ENCODE measurements at places on chromosomes 3 and 15. TPM values are rescaled to one million over a fixed set of nuclear protein-coding genes. Genes with fewer than 3 reads are reported as not detected.

TRIM42 gene
- not detected for polyA plus RNA-seq

GRCh38 chr3:113676261-113676660 is 20.2 kb downstream of the USF3 start:
- DNase-seq, result no peak
- no peak overlapping the region for H3K4me3 ChIP-seq
- H3K4me1 ChIP-seq, result peaks cover 12% of the 10 kb centered on the region

DNA sequence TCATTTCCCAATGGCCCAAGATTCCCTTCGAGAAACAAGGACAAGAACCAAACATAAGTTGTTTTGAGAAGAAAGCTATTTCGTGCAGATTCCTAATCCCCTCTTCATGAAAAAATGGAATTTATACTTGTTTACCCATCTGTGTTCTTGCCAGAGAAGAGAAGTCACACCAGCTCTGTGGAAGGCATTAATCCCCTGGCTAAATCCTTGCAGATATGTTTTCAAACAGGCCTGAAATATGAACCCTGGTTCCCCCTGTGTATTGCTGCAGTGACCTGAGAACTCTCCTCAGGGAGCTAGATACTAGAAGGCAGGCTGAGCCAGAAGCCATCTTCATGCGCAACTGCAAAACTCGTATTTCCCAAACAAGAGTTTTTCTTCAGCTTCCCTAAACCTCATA is 337.7 kb downstream of the NEK10 start:
- H3K36me3 ChIP-seq, result no peaks in the 10 kb centered on the region
- DNase-seq, result no peak
- no peak overlapping the region for H3K4me3 ChIP-seq
- H3K27ac ChIP-seq, result no peak overlapping the region
- no peaks in the 10 kb centered on the region for H3K4me1 ChIP-seq
- no peaks in the 10 kb centered on the region for H3K27me3 ChIP-seq

DNA sequence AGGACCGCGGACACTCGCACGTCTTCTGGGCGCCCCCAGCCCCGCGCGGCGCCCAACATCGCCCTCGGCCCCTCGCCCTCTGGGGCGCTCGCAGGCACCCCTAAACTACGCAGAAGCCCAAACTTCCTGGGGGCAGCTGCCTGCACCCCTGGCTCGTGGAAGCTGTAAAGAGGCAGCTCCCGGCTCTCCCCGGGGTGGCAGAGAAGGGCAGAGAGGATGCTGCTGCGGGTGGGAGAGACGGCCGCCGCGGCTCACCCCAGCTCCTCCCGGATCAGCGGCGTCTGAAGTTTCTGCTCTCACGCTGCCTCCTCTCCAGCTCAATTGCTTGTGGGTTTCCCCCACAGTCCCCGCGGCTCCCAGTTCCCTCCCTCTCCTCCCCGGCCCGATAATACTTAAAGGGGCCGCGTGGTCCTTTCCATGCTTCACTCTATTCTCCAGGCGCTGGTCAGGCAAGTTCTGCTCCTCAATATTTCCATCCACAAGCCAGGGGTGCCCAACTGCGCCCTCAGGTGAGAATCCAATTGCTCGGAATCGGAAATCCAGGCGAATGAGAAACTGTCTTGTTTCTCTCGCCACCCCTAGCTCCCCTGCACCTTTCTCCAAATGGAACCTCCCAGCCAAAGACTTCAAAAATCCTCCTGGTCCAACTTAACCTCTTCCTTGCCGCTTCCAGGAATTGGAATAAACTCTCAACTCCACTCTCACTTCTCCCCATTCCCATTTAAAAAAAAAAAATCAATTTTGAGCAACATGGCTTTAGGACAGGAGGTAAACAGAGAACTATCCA is 748.5 kb downstream of the ROBO1 start:
- no peaks in the 10 kb centered on the region for H3K27me3 ChIP-seq
- no peaks in the 10 kb centered on the region for H3K36me3 ChIP-seq
- H3K4me1 ChIP-seq, result peaks cover 25% of the 10 kb centered on the region
- peak overlapping the region; percentile 93 for H3K27ac ChIP-seq
- H3K4me3 ChIP-seq, result peak overlapping the region; percentile 93
- DNase-seq, result peak; percentile 93

DNA sequence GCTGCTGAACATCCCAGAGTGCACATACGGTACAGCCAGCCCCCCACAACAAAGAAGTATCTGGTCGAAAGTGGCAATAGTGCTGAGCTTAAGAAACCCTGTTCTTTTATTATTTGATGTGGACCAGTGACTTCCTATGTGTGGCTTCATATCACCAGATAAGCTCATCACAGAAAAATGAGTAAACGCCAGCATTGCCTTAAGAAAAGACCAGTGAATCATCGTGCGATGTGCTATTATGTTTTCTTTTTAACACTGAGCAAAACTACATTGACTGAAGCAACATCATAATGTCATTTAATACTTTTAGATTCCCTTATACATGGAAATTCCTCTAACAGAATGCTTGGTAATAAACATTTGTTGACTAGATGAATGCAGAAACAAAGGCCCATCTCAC is 45.2 kb upstream of the ARRDC4 start:
- no peaks in the 10 kb centered on the region for H3K27me3 ChIP-seq
- no peak for DNase-seq
- H3K36me3 ChIP-seq, result no peaks in the 10 kb centered on the region
- H3K4me1 ChIP-seq, result no peaks in the 10 kb centered on the region
- H3K4me3 ChIP-seq, result no peak overlapping the region
- no peak overlapping the region for H3K27ac ChIP-seq

ALDH1L1 gene
- 0.89 TPM for polyA plus RNA-seq

PARP3 gene
- 0.35 TPM for polyA plus RNA-seq

ARHGAP31 gene
- 0.61 TPM for polyA plus RNA-seq

DNA sequence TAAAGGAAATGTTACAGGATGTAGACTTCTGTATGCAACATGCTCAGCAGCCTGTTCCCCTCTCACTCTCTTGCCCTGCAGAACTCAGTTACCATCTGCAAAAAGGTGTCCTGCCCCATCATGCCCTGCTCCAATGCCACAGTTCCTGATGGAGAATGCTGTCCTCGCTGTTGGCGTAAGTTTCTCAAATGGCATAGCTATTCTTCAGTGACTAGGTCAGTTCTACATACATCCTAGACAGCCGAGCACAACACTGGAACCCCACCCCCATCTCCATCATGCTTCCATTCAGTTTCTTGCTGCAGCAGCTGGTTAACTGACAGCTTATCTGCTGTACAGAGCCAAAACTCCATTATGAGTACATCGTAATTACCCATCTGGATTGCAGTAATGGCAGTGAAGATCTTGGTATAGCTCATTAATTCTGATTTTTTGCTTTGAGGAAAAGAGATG is 4.5 kb downstream of the THBS1 start:
- no peak overlapping the region for H3K4me3 ChIP-seq
- H3K27me3 ChIP-seq, result no peaks in the 10 kb centered on the region
- DNase-seq, result no peak

FBLN2 gene
- polyA plus RNA-seq, result 24.4 TPM

- no peak overlapping the region for H3K27ac ChIP-seq
- H3K4me3 ChIP-seq, result no peak overlapping the region
- no peaks in the 10 kb centered on the region for H3K27me3 ChIP-seq
- H3K36me3 ChIP-seq, result no peaks in the 10 kb centered on the region
Measured at GRCh38 chr15:58472221-58472620, 40.4 kb downstream of the LIPC start.

DNA sequence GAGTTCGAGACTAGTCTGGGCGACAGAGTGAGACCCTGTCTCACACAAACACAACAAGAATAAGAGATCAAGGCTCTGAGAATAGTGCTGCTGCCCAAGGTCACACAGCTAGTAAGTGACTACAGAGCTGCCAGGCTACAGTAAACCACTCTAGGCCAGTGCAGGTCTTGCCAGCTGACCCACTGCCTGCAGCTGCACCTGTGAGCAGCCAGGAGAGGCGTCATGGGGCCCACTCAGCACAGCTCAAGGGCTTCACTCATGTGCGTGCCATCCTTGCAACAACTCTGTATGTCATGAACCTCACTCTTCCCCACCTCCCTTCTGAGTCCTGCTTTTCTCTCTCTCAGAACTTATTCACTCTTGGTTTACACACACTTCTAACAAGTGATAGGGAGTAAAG is 176.7 kb downstream of the SMAD6 start:
- no peak overlapping the region for H3K27ac ChIP-seq
- no peaks in the 10 kb centered on the region for H3K36me3 ChIP-seq
- DNase-seq, result no peak

DNA sequence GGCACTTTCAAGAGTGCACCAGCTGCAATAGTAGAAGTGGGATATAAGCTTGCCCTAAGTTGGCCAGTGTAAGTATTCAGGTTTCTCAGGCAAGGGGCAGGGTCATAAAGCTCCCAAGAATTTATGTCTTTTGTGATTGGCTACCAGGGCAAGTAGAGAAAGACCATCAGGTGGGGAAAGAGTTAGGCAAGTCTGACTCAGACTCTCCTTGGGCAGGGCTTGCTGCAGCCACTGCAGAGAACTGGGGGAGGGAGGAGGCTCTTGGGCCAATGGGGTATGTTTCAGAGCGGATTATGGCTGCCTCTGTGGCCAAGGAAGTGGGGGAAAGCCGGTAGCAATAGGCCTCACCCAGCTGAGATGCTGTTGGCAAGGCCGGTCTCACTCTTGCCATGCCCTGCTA is 44.6 kb upstream of the SLC25A36 start:
- DNase-seq, result no peak
- H3K4me3 ChIP-seq, result no peak overlapping the region
- no peaks in the 10 kb centered on the region for H3K36me3 ChIP-seq
- no peaks in the 10 kb centered on the region for H3K27me3 ChIP-seq
- H3K27ac ChIP-seq, result no peak overlapping the region

DNA sequence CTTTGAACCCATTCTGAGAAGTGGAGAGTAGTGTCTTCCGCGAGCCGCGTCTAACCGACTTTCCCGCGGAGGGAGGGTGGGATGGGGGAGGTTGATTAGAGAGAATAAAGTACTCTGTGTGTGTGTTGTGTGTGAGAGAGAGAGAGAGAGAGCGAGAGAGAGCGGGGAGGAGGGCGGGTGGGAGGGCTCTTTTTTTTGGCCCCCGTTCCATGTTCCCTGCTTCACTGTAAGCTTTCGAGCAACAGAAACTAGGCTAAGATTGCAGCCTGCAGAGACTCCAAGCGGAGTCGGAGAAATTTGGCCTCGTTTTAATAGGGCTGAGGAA is 1.6 kb upstream of the MEIS2 start:
- DNase-seq, result peak; percentile 37
- no peaks in the 10 kb centered on the region for H3K36me3 ChIP-seq

DNA sequence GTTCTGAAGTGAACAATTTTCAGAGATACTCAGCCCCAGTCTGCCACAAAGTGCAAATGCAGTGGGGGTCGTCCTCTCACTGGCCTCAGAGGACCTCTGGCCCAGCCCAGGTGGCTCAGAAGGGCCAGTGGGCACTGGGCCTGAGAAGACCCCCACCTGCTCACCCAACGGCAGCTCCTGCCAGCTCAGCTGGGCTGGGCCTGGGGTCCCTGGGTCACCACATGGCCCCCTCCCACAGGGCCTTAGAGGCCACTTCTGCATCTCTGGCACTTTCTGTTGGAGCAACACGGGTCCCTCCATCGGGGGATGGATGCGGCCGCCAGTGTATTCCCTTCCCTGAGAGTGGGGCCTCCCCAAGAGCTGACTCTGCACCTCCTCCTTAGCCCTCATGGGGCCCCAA is 262.7 kb upstream of the KCNH8 start:
- no peaks in the 10 kb centered on the region for H3K36me3 ChIP-seq
- H3K4me3 ChIP-seq, result no peak overlapping the region
- H3K27me3 ChIP-seq, result no peaks in the 10 kb centered on the region
- DNase-seq, result no peak
- H3K27ac ChIP-seq, result no peak overlapping the region
- H3K4me1 ChIP-seq, result no peaks in the 10 kb centered on the region

DNA sequence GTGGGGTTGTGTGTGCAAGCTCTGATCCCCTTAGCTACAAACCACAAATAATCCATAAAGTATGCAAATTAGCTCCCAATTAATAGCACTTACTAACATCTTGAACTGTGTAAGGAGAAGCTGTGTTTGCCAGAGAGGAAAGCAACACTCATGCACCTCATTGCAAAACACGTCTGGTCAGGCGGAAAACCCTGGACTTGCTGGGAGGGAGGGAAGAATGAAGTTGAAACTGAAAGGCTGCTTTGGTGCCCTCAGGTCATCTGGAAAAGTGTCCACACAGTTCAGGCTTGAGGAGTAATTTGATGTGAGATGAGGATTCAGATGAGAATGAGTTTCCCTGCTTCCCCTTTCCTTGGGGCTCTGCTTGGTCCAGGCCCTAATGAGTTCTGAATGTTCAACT is 185.5 kb upstream of the ANKRD28 start:
- H3K27me3 ChIP-seq, result no peaks in the 10 kb centered on the region
- no peak overlapping the region for H3K27ac ChIP-seq
- no peak for DNase-seq
- no peaks in the 10 kb centered on the region for H3K36me3 ChIP-seq

DNA sequence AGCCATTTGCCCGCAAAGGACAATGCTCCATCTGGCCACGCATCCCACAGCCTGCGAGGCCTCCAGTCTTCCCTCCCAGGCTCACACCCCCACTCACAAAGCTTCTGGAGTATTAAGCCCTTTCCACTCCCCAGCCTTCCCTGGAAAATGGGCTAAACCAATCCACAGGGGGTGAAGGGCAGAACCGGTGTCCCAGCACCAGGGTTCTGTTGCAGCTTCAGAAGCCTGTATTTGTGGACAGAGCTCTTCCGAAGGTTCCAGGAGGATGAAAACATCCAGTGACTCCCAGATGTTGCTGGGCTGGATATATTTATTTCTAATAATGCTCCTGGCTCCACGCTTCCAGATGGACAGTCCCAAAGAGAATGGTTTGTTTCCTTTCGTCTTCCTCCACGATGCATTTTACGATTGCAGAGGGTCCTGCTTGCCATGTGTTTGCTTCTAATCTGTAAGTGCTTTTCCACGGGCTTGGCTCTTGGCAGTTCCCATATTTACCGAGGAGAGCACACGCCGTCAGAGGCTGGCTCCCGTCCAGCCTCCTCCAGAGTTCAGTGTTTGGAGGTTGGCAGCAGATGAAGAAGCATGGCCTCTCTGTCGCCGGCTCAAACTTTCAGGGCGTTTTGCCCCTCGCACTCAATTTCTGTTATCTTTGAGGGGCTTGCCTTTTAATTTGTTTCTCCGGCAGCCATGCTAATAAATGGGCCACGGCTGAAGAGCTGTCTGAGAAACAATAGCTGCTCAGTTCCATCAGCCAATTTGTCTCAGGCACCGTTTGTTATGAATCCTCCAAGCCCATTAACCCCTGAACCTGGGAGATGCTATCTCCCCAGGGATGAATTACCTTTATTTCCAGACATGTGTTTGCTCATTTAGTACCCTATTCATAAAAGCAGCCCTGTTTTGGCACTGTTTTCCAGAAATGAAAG is 367.9 kb upstream of the PROK2 start:
- H3K4me1 ChIP-seq, result no peaks in the 10 kb centered on the region
- no peak for DNase-seq
- no peaks in the 10 kb centered on the region for H3K27me3 ChIP-seq
- no peaks in the 10 kb centered on the region for H3K36me3 ChIP-seq

C3orf18 gene
- polyA plus RNA-seq, result 2.4 TPM
